Osteoblast (primary cell): ENCODE measurements at places on chromosomes 3 and 15. TPM values are rescaled to one million over a fixed set of nuclear protein-coding genes. Genes with fewer than 3 reads are reported as not detected.

DNA sequence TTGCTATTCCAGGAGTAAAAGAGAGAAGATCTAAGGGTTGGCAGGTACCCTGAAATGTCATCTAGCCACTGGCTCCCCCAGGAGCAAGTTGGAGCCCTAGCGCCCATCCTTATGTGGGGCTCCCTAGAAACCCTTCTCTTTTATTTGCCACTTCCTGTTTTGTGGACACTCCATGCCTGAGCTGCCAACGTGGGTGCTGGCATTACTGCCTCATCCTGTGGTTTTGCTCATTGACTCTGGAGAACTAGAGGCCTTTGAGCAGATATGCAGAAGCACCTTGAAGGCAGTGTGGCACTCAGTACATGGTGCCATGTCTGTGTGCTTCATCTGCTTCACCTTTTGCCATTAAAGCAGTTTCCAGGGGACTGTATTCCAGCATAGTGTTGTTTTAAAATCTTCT is 8.1 kb downstream of the EDEM1 start:
- DNase-seq: no peak

DNA sequence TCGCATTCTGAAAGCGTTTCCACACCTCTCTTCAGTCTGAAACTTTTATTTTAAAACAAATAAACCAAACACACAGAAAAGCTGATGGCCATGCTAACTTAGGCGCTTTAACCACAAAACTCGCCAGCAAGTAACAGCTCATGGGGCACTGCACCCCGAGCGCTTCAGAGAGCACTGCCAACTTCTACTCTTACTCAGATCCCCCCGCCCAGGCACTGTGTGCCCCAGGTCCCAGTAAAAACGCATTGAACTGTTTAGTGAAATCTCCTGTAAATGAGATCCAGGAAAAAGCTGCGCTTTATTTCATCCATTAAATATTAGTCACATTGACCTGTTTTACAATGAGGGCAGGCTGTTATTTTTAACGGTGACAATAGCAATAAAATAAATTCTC is 99.7 kb downstream of the LRIG1 start:
- no peak for DNase-seq

DNA sequence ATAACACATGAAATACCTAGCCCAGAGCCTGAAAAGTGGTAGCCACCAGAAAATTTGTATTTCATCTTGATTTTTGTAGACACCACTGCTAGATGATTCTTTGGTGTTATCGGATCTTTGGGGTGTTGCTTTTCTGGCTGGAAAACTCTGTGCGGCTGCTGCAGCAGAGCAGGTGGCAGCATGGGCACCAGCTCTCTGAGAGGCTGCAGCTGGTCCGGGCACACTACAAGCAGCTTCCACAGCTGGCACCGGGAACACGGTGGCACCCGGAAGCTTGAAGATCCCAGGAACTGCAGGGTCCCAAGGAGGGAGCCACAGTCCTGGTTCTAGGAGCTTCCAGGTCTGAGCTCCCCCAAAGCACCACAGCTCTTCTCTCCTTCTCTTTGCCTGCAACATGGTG is 211.7 kb upstream of the MLF1 start:
- DNase-seq: no peak

- no peak for DNase-seq
Observed at GRCh38 chr3:98504539-98504938, 7.1 kb downstream of the OR5K2 start.

- no peak for DNase-seq
Observed at GRCh38 chr3:153767601-153768560, 353.3 kb upstream of the ARHGEF26 start.

Gene LRRK1
- 14.1 and 15.2 TPM in 2 replicates for total RNA-seq

DNA sequence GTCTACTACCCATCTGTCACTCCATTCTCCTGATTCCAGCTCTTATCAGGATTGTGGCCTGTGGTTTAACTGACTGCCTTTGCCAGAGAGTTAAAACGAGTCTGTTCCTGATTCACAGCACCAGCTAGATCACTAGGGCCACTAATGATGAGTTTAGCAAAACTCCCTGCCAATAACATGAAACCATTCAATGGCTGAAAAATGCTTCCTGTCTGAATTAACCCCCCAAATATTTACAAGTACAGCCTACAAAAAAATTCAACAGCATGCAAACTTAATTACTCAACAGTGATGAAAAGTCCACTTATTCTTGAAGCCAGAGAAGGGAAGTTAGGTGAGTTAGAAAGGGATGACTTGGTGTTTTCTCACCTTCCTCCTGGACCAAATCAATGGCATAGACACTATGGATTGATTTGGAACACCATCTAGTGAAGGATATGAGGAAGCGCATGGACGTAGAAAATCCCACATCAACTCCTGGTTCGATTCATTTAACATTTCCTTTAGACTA is 141.4 kb downstream of the TGFBR2 start:
- peak; percentile 45 for DNase-seq

GRCh38 chr3:102722317-102722716 is 287.5 kb downstream of the ZPLD1 start:
- no peak for DNase-seq

Gene LMOD3
- not detected in 2 replicates for total RNA-seq

GRCh38 chr3:196524527-196524926 is 9.4 kb upstream of the SMCO1 start:
- DNase-seq: no peak

Gene CAMP
- total RNA-seq: not detected in 2 replicates

Gene COL8A1
- 311 and 720 TPM in 2 replicates for total RNA-seq

GRCh38 chr3:87088993-87089841 is 98.3 kb upstream of the VGLL3 start:
- peak; percentile 90 for DNase-seq
